Endodermal cell (in vitro differentiated cells): ENCODE measurements at places on chromosomes 1 and 21. TPM values are rescaled to one million over a fixed set of nuclear protein-coding genes. Genes with fewer than 3 reads are reported as not detected.

Gene AXDND1
- 0.77 and 1.3 TPM in 2 replicates for total RNA-seq

Gene ZNF648
- total RNA-seq: 0.29 TPM in 2 replicates

Gene TMEM52
- total RNA-seq: 4.8 to 6.4 TPM (median 6.0 TPM) in 3 replicates

Gene PEA15
- total RNA-seq: 56.3 and 61.3 TPM in 2 replicates

Gene PROK1
- total RNA-seq: 0.20 TPM in 1 of 2 replicates, not detected in the other

GRCh38 chr21:32413015-32413504 lies 554 bp downstream of the EVA1C start:
- no peaks in the 10 kb centered on the region for H3K36me3 ChIP-seq
- DNase-seq: no peak
- H3K4me1 ChIP-seq: no peaks in the 10 kb centered on the region
- peak overlapping the region; percentile 72 for H3K4me3 ChIP-seq

DNA sequence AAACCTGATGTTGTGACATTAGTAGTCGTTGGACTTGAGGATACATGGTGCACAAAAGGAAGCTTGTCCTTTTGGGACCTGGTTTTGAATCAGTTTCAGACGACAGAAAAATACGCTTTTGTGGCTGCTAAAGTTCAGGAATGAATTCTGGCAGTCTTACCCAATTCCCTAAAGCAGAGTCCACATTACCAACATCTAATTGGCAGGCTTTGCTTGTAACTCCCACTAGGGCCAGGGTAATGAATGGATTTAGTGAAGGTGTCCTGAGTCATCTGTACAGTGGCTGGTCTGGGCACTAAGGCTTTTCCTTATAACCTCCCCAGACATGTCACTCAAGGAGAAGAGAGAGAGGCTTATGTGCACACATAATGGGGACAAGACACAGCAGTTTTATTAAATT lies 66.2 kb upstream of the RNPC3 start:
- H3K27me3 ChIP-seq: no peaks in the 10 kb centered on the region
- H3K4me1 ChIP-seq: no peaks in the 10 kb centered on the region
- no peak for DNase-seq
- no peaks in the 10 kb centered on the region for H3K36me3 ChIP-seq
- H3K4me3 ChIP-seq: no peak overlapping the region

- no peak overlapping the region for H3K4me3 ChIP-seq
- no peaks in the 10 kb centered on the region for H3K36me3 ChIP-seq
- no peak overlapping the region for H3K27ac ChIP-seq
- H3K27me3 ChIP-seq: peaks cover 24% of the 10 kb centered on the region
- no peak for DNase-seq
- H3K4me1 ChIP-seq: peaks cover 13% of the 10 kb centered on the region
Measured at GRCh38 chr1:203300441-203301330, 4.6 kb upstream of the BTG2 start.

DNA sequence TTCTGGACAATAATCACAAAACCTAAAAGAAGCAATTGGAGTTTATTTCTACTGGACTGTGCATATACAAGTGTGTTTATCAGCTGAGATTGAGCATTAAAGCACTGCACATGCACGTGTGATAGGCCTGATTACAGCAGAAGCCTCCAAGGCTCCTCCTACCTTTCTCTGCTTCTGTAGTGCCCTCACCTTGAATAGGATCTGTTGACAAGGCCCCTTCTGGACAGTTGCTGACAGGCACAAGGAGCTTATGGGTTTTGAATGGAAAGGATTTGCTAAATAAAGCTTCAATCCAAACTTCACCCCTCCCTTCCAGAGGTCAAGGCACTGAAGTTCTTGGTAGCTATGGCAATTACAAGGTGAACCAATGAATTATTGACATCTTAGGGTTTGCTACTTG lies 7.9 kb upstream of the SGIP1 start:
- no peaks in the 10 kb centered on the region for H3K36me3 ChIP-seq
- no peaks in the 10 kb centered on the region for H3K27me3 ChIP-seq
- H3K4me3 ChIP-seq: no peak overlapping the region
- H3K27ac ChIP-seq: no peak overlapping the region

DNA sequence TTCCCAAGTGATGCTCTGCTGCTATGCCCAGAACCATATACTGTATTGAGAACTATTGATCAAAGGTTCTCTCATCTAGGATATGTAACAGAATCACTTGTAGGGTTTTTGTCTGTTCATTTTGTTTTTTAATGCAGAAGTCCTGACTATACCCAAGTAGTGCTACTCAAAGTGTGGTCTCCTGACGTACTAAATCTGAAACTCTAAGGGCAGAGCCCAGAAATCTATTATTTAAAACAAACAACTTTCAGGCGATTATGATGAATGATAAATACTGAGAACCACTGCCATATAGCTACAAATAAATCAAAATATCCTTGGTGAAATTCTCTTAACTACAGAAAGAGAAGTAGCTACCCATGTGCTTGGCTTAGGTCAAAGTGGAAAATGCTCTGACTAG lies 10.1 kb downstream of the ZZZ3 start:
- DNase-seq: no peak
- peaks cover 9% of the 10 kb centered on the region for H3K36me3 ChIP-seq
- no peak overlapping the region for H3K4me3 ChIP-seq
- H3K27ac ChIP-seq: no peak overlapping the region
- no peaks in the 10 kb centered on the region for H3K4me1 ChIP-seq

GRCh38 chr1:198909973-198910372 lies 271.1 kb downstream of the PTPRC start:
- no peaks in the 10 kb centered on the region for H3K36me3 ChIP-seq
- no peaks in the 10 kb centered on the region for H3K4me1 ChIP-seq
- no peak for DNase-seq

DNA sequence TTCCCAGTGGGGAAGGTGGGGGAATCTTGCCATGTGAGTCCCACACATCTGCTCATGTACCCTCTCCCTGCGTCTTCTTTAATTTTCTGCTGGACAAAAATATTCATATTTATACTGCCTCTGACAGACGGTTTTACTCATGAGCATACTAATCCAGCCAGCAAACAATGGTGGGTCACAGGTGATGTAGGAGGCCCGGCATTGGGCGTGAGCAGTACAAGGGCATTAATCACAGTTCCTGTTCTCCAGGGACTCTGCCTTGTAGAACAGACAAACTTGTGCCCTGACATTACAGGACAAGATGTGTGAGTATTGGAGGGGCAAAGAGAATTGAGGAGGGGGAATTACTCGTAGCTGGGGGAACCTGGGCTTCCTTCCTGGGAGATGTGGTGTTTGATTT lies 25.0 kb downstream of the MTARC1 start:
- no peak for DNase-seq
- no peak overlapping the region for H3K4me3 ChIP-seq
- H3K27ac ChIP-seq: no peak overlapping the region
- H3K36me3 ChIP-seq: peaks cover 11% of the 10 kb centered on the region
- no peaks in the 10 kb centered on the region for H3K4me1 ChIP-seq

GRCh38 chr1:184583849-184584248 lies 170.8 kb downstream of the EDEM3 start:
- H3K4me3 ChIP-seq: no peak overlapping the region
- H3K27ac ChIP-seq: peak overlapping the region; percentile 3
